ENCODE measurements at places on chromosomes 2 and 18. TPM values are rescaled to one million over a fixed set of nuclear protein-coding genes. Genes with fewer than 3 reads are reported as not detected.

The CXCR1 gene
- not detected for total RNA-seq

The IL37 gene
- total RNA-seq, result not detected

The SERPINB3 gene
- not detected for total RNA-seq

The OR6B3 gene
- not detected for total RNA-seq

The DSG2 gene
- total RNA-seq, result 0.05 TPM
